SJSA1 (cell line): ENCODE measurements at places on chromosomes 1 and 21. TPM values are rescaled to one million over a fixed set of nuclear protein-coding genes. Genes with fewer than 3 reads are reported as not detected.
A peak's percentile ranks its signal among the peaks of the same experiment; 100 is the strongest.

GRCh38 chr1:14242870-14243269 is 355.6 kb upstream of the KAZN start:
- H3K4me3 ChIP-seq, result no peak overlapping the region
- DNase-seq, result no peak
- no peak overlapping the region for H3K27ac ChIP-seq
- no peaks in the 10 kb centered on the region for H3K4me1 ChIP-seq

DNA sequence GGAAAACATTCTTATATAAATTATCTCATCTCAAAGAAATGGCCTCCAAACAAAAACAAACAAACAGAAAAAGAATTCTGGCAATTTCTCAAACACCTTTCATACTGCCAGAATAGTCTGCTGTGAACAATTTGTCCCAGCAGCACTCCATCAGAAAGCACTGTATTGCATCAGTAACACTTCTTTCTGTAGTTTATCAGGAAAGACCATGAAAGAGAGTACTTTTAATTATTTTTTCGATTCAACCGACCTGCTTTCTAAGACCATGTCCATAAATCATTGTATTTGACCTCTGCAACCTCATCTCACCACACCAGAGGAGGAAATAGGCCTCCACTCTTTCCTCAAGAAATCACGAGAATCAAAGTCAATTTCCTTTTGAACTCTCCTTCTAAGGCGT is 1579.9 kb downstream of the MRPL39 start:
- no peak overlapping the region for H3K4me3 ChIP-seq
- no peak overlapping the region for H3K27ac ChIP-seq
- H3K36me3 ChIP-seq, result no peaks in the 10 kb centered on the region
- H3K4me1 ChIP-seq, result no peaks in the 10 kb centered on the region
- no peaks in the 10 kb centered on the region for H3K27me3 ChIP-seq

DNA sequence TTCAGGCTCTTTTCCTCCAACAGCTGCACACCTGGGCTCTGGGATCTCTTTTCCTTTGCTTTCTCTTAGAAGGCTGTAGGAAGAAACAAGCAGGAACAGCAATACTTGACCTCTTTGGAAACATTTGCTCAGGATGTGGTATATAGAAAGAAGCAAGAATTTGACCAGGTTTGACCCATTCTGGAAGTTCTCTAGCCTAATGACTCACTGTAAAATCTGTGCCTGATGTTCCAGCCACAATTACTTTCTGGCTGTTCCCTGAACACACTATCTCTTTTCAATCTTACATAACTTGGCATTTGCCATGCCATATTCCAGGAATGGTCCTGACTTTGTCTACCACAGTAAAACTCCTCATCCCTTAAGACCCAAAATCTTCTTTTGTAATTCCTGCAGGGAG is 419.9 kb upstream of the DAB1 start:
- no peaks in the 10 kb centered on the region for H3K4me1 ChIP-seq
- DNase-seq, result no peak
- no peaks in the 10 kb centered on the region for H3K27me3 ChIP-seq
- H3K27ac ChIP-seq, result no peak overlapping the region
- H3K4me3 ChIP-seq, result no peak overlapping the region

- H3K4me1 ChIP-seq, result no peaks in the 10 kb centered on the region
- H3K27ac ChIP-seq, result no peak overlapping the region
- no peak overlapping the region for H3K4me3 ChIP-seq
- no peaks in the 10 kb centered on the region for H3K36me3 ChIP-seq
- no peak for DNase-seq
Observed at GRCh38 chr1:62917314-62917713, 133.4 kb downstream of the ATG4C start.

- H3K4me3 ChIP-seq, result no peak overlapping the region
- H3K4me1 ChIP-seq, result no peaks in the 10 kb centered on the region
- H3K36me3 ChIP-seq, result no peaks in the 10 kb centered on the region
- H3K27me3 ChIP-seq, result no peaks in the 10 kb centered on the region
- DNase-seq, result no peak
- H3K27ac ChIP-seq, result no peak overlapping the region
Observed at GRCh38 chr1:208818770-208819445, 574.7 kb upstream of the PLXNA2 start.

GRCh38 chr1:53693339-53693738 is 45.6 kb downstream of the GLIS1 start:
- no peaks in the 10 kb centered on the region for H3K36me3 ChIP-seq
- no peak overlapping the region for H3K27ac ChIP-seq
- H3K27me3 ChIP-seq, result no peaks in the 10 kb centered on the region
- H3K4me3 ChIP-seq, result no peak overlapping the region
- no peak for DNase-seq
- no peaks in the 10 kb centered on the region for H3K4me1 ChIP-seq

DNA sequence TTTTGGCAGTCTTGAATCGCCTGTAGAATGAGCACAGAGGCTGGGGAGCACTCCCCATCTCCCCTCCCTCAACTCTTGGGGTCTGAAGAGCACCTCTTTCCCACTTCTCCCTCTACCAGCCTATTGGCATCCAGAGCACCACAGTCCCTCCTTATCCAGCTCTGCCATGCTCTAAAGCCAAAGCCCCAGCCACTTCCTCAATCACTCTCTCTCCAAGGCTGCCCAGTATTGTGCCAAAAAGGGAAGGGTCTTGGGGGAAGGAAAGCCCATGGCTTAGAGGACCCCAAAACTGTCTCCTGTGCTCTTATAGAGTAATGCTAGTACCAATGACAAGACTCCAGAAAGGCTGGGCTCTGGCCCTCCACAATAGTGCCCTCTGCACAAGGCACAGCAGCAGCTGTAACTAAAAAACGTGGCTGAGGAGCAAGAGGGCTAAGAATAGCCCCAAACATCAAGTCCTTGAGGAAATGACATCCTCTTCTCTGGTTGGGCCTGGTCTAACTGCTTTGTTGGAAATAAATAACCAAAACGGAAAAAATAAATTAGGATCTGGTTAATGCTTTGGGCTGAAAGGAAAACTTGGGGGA is 28.4 kb downstream of the SLC27A3 start:
- H3K27me3 ChIP-seq, result no peaks in the 10 kb centered on the region
- peaks cover 9% of the 10 kb centered on the region for H3K4me1 ChIP-seq
- H3K36me3 ChIP-seq, result 0 out of 2 replicates have a peak, but pooled peaks cover 4% of the 10 kb centered on the region
- no peak overlapping the region for H3K4me3 ChIP-seq

DNA sequence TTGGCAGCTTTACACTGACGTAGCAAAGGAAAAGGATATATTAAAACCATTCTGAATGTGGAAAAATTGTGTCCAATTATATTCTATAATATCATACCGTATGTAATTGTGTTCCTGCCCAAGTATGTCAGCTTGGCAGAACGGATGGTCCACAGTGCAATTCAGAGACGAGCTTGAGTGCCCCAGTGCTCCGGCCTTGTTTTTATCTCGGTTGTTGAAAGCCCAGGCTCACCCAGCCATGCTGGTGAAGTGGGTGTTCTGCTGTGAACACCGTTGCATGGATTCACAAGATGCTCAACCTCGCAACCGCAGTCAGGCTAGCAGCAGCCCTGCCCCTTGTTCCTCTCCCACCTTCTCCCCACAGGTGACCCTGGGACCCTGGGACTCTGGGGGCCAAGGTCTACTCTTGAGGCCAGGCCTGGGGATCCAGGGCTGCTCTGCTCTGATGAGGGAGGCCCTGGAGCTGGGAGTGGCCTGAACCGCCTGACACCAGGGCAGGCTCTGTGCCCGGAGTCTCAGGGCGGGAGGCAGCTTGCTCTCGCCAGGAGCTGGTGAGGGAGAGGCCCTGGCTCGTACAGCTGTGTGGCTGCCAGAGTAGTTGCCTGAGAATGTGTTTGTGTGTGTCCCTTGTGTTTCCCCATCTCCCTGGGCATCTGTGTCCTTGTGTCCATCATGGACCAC is 11.2 kb downstream of the PTPRF start:
- 0 out of 2 replicates have a peak, but pooled peaks cover 2% of the 10 kb centered on the region for H3K36me3 ChIP-seq
- DNase-seq, result no peak
- no peak overlapping the region for H3K27ac ChIP-seq
- no peaks in the 10 kb centered on the region for H3K27me3 ChIP-seq

Gene DYRK3
- total RNA-seq, result 3.9 and 11.2 TPM in 2 replicates

DNA sequence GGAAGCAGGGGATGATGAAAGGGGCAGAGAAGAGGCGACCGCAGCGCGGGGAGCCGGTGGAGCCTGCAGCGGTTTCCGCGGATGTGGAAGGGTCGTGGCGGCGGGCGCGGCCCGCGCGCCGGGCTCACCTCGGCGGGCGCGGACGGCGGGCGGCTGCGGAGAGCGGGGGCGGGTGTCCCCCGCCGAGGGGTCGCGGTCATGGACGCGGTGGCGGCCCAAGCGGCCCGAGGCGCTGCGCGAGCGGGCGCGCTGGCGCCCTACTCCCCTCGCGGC is 572 bp downstream of the LPGAT1 start:
- peak overlapping the region; percentile 89 for H3K4me3 ChIP-seq
- DNase-seq, result no peak
- H3K36me3 ChIP-seq, result peaks cover 20% of the 10 kb centered on the region
- peak overlapping the region; percentile 84 for H3K27ac ChIP-seq
- H3K4me1 ChIP-seq, result peaks cover 10% of the 10 kb centered on the region; the same call in 1 of the 2 replicates

- DNase-seq, result no peak
- H3K4me3 ChIP-seq, result no peak overlapping the region
- peaks cover 3% of the 10 kb centered on the region; the same call in 1 of the 2 replicates for H3K4me1 ChIP-seq
- H3K27me3 ChIP-seq, result no peaks in the 10 kb centered on the region
- H3K27ac ChIP-seq, result no peak overlapping the region
Observed at GRCh38 chr1:116133696-116134475, 22.7 kb downstream of the MAB21L3 start.

DNA sequence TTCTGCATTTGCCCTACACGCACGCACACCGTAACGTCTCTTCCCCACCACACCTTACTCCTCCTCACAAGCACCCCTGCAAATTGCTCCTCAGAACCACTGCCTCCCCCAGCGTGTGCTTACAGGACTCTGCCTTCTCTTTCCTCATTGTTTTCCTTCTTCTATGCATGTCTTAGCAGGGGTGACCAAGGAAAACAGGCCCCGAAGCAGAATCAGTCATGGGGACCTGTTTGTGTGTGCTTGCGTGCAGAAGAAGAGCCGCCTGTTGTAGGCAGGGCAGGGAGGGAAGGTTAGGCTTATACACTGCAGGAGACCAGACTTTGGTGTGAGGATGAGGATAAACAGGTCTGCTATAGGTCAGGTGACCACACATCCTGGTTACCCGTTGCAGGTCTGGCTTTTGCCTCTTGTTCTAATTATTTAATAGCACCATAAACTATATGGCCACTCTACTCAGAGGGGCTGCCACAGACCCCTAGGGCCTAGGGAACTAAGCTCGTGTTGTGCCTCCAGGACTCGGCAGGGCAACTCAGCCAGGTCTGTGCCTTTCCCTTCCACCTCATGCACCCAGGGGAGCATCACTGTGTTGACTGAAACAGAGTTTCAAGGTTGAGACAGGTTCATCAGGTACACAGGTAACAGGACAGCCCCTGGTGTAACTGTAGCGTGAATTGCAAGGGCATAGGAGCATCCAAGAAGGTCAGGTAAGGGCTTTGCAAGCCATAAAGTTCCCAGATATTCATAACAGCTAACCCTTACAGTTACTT is 60.8 kb upstream of the EPS8L3 start:
- no peaks in the 10 kb centered on the region for H3K27me3 ChIP-seq
- H3K27ac ChIP-seq, result peak overlapping the region; percentile 81
- DNase-seq, result peak; percentile 18
- peaks cover 73% of the 10 kb centered on the region for H3K4me1 ChIP-seq

DNA sequence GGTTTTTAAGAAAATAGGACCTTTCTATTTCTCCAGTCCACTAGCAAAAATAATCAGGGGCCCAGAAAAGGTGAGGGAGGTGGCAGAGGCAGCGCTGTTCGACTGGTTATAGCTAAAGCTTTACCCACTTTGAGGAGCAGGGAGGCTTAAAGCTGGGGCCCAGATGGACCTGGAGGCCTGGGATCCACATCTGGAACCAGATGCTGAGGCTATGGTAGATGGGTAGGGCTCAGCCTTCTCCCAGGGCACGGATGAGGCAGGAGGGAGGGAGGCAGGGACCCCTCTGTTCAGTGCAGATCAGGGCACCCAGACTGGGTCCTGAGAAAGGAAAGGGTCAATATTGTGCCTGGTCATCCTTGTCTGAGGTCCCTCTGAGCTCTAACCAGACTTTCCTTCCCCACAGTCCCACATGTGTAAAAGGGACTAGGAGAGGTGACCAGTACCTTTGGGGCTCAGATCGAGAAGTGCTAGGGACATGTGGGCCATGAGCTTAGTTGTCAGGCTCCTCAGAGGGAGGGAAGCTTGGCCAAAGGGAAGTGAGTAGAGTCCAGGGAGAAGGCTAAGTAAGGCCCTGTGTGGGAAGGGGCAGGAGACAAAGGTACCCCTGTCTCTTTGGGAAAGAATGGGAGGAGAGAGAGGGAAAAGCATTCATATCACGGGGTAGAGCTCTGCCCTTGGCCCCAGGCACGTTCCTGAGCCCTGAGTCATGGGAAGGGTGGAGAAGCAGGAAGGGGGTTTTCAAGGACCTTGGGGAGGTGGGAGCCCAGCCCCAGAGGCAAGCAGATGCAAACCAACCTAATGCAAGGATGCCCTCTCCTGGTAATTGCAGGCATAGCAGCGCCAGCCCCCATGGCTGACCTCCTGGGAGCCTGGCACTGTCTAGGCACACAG is 15.4 kb downstream of the LMNA start:
- peak; percentile 100 for DNase-seq
- peaks cover 58% of the 10 kb centered on the region for H3K4me1 ChIP-seq
- peak overlapping the region; percentile 90 for H3K27ac ChIP-seq
- H3K36me3 ChIP-seq, result peaks cover 84% of the 10 kb centered on the region
- H3K27me3 ChIP-seq, result no peaks in the 10 kb centered on the region

DNA sequence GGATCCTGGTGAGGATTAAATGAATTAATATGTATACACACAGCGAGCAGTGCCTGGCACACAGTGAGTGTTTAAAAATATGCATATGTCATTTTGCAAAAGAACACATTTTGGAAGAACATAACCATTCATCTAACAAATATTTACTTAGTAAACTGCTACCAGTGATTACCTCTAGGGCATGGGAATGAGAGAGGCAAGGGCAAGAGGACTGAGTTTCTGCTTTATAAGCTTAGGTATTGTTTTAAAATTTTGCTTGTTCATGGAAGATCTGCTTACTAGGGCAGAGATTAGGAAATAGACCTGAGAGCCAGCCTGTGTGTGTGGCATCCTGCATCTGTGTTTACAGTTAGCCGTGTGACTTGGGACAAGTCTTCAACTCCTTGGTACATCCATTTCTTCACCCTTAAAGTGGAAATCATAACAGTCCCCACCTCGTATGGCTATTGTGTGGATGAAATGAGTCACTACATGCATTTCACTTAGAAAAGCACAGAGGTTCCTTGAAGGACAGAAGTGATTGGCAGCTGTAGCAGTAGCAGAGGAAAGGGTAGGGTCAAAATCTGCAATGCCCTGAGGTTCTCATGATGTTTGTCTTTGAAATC is 198.5 kb upstream of the FMN2 start:
- H3K27me3 ChIP-seq, result no peaks in the 10 kb centered on the region
- H3K4me1 ChIP-seq, result no peaks in the 10 kb centered on the region
- H3K27ac ChIP-seq, result no peak overlapping the region
- no peak overlapping the region for H3K4me3 ChIP-seq
- no peaks in the 10 kb centered on the region for H3K36me3 ChIP-seq
- no peak for DNase-seq

- H3K36me3 ChIP-seq, result no peaks in the 10 kb centered on the region
- H3K27ac ChIP-seq, result no peak overlapping the region
- no peak overlapping the region for H3K4me3 ChIP-seq
Observed at GRCh38 chr1:41977326-41977725, 58.6 kb upstream of the HIVEP3 start.

- no peak for DNase-seq
- no peak overlapping the region for H3K27ac ChIP-seq
- no peak overlapping the region for H3K4me3 ChIP-seq
- no peaks in the 10 kb centered on the region for H3K36me3 ChIP-seq
- no peaks in the 10 kb centered on the region for H3K27me3 ChIP-seq
Observed at GRCh38 chr1:200369706-200370105, 40.1 kb downstream of the ZNF281 start.

GRCh38 chr1:246309247-246309884 is 197.7 kb downstream of the SMYD3 start:
- no peaks in the 10 kb centered on the region for H3K27me3 ChIP-seq
- no peaks in the 10 kb centered on the region for H3K4me1 ChIP-seq

GRCh38 chr1:117045644-117046043 is 14.5 kb upstream of the TTF2 start:
- H3K27me3 ChIP-seq, result no peaks in the 10 kb centered on the region
- H3K27ac ChIP-seq, result no peak overlapping the region
- no peak overlapping the region for H3K4me3 ChIP-seq
- H3K4me1 ChIP-seq, result no peaks in the 10 kb centered on the region
